Type B pancreatic cell (in vitro differentiated cells): ENCODE measurements at places on chromosomes 4 and X. TPM values are rescaled to one million over a fixed set of nuclear protein-coding genes. Genes with fewer than 3 reads are reported as not detected.

DNA sequence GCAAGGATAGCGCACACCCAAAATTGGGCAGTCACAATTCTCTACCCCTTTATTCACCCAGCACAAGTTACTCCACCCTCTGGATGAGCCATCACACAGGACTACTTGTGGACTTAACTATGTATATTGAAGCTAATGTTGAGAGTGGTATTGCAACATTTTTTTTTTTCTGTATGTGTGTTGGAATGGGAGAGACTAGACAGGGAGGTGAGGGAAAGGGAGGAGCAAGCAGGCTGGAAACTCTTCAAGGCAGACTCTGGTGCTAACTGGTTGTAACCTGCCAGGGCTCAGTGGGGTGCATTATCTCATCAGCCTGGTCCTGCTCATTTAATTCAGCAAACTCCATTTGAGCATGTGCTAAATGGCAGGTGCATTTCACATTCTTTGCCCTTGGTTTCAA lies 18.4 kb upstream of the CWH43 start:
- H3K4me3 ChIP-seq, result no peak overlapping the region
- no peaks in the 10 kb centered on the region for H3K27me3 ChIP-seq
- no peaks in the 10 kb centered on the region for H3K36me3 ChIP-seq
- no peak overlapping the region for H3K27ac ChIP-seq
- DNase-seq, result no peak

GRCh38 chr4:113540859-113541258 lies 220.7 kb downstream of the CAMK2D start:
- no peak overlapping the region for H3K4me3 ChIP-seq
- peaks cover 6% of the 10 kb centered on the region for H3K4me1 ChIP-seq
- no peak overlapping the region for H3K27ac ChIP-seq
- DNase-seq, result no peak

GRCh38 chr4:20984576-20984836 lies 284.2 kb downstream of the PACRGL start:
- no peak overlapping the region for H3K27ac ChIP-seq
- peak overlapping the region; percentile 82 for H3K4me3 ChIP-seq
- DNase-seq, result no peak
- no peaks in the 10 kb centered on the region for H3K36me3 ChIP-seq
- H3K4me1 ChIP-seq, result peaks cover 17% of the 10 kb centered on the region
- peaks cover 44% of the 10 kb centered on the region for H3K27me3 ChIP-seq

GRCh38 chr4:174522183-174523024 lies at the start of gene HPGD:
Gene HPGD, minus strand, starts transcription at chr4:174522488. Its CDS starts 37 bp downstream, at chr4:174522451.
- H3K27me3 ChIP-seq, result peaks cover 46% of the 10 kb centered on the region
- peak; percentile 70 for DNase-seq
- H3K4me3 ChIP-seq, result peak within 1 kb of the TSS; percentile 90

- peak overlapping the region; percentile 91 for H3K27ac ChIP-seq
- H3K4me1 ChIP-seq, result peaks cover 33% of the 10 kb centered on the region
- H3K4me3 ChIP-seq, result peak overlapping the region; percentile 100
- DNase-seq, result peak; percentile 77
- peaks cover 20% of the 10 kb centered on the region for H3K36me3 ChIP-seq
Observed at GRCh38 chr4:55396308-55397125, 760 bp downstream of the TMEM165 start.

DNA sequence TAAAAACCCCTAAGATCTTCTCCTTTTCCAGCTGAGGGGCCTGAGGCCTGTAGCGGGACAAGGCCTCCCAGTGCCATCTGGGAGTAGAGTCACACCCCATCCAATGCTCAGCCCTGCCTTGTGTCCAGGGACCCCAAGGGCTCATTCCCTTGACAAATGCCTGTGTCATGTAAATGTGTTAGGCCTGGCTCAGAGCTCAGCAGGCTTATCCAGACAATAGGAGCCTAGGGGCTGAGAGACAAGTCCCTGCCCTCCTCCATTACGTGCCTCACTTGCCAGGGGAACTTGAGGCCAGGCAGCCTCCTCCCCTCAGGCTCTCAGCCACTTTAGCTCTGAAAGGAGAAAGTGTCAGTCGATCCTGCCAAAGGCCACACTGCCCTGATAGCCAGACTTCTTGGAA lies 166.8 kb upstream of the MAMLD1 start:
- DNase-seq, result no peak
- no peak overlapping the region for H3K27ac ChIP-seq
- no peaks in the 10 kb centered on the region for H3K36me3 ChIP-seq
- no peak overlapping the region for H3K4me3 ChIP-seq
- no peaks in the 10 kb centered on the region for H3K4me1 ChIP-seq

GRCh38 chrX:41984628-41985027 lies 61.3 kb upstream of the CASK start:
- no peaks in the 10 kb centered on the region for H3K27me3 ChIP-seq
- H3K4me3 ChIP-seq, result no peak overlapping the region
- no peaks in the 10 kb centered on the region for H3K4me1 ChIP-seq
- no peak for DNase-seq

- H3K27ac ChIP-seq, result no peak overlapping the region
- DNase-seq, result no peak
- peaks cover 32% of the 10 kb centered on the region for H3K36me3 ChIP-seq
- H3K27me3 ChIP-seq, result no peaks in the 10 kb centered on the region
- no peak overlapping the region for H3K4me3 ChIP-seq
Observed at GRCh38 chr4:88037447-88037846, 30.0 kb downstream of the PKD2 start.

PRR32 gene
- total RNA-seq, result 0.48 TPM in 1 of 2 replicates, not detected in the other

EMD gene
- total RNA-seq, result 56.7 and 62.7 TPM in 2 replicates

KCNE5 gene
- total RNA-seq, result 1.7 and 2.7 TPM in 2 replicates

EFHC2 gene
- 0.21 and 2.1 TPM in 2 replicates for total RNA-seq
